Activated CD8-positive, alpha-beta T cell treated with anti-CD3 and anti-CD28 coated beads for 36 hours (primary cell): ENCODE measurements at places on chromosomes 7 and 10.

- DNase-seq, result no peak
Measured at GRCh38 chr10:103168438-103168837, 24.6 kb downstream of the NT5C2 start.

DNA sequence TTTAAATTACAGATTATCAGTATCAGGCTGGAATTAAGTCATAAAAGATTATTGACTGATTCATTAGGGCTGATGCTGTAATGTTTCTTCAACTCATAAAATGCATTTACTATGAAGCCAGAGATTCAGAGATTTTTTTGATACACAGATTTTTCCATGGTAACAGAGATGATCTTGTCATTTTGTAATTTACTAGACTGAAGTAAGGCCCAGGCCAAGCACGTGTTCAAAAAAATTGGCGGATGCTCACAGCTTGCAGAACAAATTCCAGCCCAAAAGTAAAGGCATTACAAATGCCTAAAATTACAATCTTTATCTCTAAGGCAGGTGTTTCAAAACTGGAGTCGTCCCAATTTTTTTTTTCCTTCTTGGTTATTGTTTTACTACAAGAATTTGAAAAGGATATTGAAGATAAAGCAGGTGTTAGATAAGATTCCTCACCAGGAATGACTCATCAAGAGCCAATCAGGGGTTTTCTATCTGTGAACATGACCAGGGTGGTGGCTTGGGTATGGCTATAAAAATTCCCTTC is 78.4 kb upstream of the MEOX2 start:
- DNase-seq, result no peak

GRCh38 chr7:116354546-116355423 is 144.4 kb downstream of the TES start:
- DNase-seq, result no peak

DNA sequence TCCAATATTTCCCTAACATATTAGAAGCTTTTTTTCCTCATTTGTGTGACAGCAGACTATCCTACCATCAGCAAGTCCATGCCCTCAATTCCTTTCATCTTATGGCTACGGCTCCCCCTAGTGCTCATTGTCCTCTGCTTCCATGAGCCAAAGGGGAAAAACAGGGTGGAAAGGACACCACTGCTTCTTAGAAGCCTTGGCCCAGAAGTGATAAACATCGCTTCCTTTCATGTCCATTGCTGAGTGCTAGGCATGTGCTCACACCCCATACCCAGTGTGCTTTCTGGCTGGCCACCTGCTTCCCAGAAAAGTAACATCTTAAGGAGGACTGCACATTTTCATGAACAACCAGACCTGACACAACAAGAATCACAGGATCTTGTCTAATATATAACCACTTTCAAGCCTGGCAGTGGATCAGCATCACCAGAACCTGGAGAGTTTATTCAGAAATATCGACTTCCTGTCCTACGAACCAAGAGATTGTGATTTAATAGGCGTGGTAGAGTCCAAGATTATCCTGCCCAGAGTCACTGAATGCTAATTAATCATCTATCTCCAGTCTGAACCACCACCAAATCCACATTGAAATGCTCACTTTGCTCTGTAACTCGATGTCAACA is 650.5 kb upstream of the SORCS1 start:
- DNase-seq, result peak; percentile 5

- no peak for DNase-seq
Measured at GRCh38 chr7:17633067-17633466, 307.2 kb downstream of the SNX13 start.

- DNase-seq, result no peak
Measured at GRCh38 chr7:81669476-81670105, 100.3 kb downstream of the HGF start.

DNA sequence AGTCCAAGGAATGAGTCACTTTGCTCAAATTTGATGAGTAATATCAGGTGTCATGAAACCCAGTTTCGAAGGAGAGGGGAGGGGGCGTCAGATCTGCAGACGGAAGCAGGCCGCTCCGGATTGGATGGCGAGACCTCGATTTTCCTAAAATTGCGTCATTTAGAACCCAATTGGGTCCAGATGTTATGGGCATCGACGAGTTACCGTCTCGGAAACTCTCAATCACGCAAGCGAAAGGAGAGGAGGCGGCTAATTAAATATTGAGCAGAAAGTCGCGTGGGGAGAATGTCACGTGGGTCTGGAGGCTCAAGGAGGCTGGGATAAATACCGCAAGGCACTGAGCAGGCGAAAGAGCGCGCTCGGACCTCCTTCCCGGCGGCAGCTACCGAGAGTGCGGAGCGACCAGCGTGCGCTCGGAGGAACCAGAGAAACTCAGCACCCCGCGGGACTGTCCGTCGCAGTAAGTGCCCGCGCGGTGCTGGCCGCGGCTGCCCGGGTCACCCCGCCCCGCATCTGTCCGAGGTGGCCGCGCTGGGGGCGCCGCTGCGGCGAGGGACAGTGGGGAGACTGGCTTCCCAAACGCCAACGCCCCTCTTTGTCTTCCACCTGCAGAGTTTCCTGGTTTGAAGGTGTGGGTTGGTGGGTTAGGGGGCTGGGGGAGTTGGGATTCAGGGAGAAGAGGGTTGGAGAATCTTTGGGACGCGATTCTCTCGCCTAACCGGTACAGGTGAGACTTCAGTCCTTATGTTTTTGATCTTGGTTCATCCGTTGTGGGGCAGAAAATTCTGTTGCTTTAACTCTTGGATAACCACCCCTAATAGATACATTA is at the start of gene TAC1:
TAC1 (plus strand) TSS at position 351 of the 829 bp plus-strand sequence. CDS start 527 bp downstream, outside the sequence.
- DNase-seq, result peak; percentile 2

DNA sequence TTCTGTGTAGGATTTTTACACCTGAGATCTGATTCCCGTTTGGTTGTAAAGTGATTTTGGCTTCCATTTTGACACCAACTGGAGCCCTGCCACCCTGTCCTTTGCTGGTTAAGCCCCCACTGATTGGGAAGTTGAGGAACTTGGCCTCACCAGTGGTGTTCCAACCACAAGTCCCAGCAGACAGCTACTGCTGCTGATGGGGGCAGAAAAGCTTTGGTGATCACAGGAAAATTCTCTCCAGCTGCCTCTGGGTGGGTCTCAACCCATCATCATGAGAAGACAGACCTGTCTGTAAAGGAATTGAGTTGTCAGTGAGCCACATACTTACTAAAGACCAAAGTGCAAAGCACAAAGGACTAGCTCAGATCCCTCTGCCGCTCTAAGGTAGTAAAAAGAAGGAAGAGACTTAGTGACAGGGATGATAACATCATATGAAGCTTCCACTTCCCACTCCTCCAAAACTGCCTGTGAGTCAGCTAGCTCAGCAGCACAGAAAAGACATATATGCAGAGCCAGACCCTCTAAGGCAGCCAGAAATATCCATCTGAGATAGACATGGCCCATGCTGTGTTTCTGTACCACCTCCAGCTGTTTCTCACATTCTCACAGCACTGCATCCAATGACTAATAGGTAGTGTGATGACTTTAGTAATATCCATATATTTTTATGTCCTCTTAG is 22.4 kb upstream of the LRRC17 start:
- DNase-seq, result no peak

- DNase-seq, result no peak
Measured at GRCh38 chr10:126278851-126279250, 109.4 kb downstream of the ADAM12 start.

GRCh38 chr7:135195968-135196629 is 15.2 kb downstream of the WDR91 start:
- DNase-seq, result no peak

DNA sequence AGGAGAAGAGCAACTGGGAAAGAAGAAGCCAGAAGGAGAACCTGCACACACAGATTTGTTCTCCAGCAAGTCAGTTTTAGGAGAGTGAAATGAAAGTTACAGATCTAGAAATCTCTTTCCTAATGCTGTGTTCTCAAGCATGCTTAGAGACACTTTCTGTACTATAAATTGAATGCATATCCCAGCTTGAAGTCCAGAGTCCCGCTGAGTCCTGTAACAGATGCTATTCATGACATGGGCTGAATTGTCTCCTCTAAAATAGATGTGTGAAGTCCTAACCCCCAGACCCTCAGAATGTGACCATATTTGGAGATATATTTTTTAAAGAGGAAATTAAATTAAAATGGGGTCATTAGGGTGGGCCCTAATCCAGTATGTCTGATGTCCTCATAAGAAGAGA is 46.9 kb upstream of the GJD4 start:
- DNase-seq, result no peak

DNA sequence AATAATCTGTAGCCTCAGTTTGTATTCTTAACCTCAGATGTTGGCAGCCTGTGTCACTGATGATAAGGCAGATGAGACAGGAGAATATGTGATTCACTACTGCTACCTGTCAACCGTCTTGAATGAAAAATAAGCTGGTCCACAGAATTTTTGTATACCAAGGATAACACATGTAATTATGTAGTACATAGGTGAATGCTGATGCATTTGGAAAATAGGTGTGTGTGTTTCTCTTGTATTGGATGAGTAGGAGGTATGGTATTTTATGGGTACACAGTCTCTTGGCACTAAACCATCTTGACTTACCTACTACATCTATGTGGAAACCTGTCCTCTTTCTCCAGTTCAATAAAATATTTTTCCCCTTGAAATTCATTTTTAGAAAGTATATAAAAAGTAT is 20.7 kb upstream of the ZRANB1 start:
- DNase-seq, result no peak

DNA sequence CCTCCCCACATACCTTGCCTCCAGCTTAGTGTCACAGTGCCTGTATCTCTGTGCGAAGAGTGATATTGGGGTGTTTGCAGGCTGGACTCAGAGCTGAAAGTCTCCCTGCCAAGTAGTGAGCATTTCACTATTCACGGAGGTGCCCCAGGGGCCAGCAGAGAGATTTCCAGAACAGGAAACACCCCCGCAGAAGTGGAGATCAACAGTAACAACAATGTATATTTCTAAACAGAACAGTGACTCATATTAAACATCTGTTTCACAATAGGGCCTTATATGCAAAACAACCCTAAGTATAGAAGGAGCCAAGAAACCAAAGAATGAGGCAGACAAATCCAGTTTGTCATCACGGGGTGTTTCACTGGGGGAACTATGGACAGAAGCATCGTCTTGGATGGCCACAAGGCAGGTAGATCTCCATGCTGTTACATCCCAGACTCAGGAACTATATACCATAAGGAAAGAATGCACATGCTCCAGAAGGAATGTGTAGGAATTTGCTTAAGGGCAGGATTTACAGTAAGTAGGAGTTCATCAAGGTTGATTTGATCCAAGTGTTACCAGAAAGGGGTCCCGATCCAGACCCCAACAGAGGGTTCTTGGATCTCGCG is 29.3 kb upstream of the CCL24 start:
- DNase-seq, result peak; percentile 74

- DNase-seq, result no peak
Measured at GRCh38 chr7:151427705-151428377, 12.1 kb downstream of the CRYGN start.

GRCh38 chr7:125061-125475 is 67.3 kb upstream of the FAM20C start:
- no peak for DNase-seq

- no peak for DNase-seq
Measured at GRCh38 chr7:69246758-69247157, 351.5 kb upstream of the AUTS2 start.

DNA sequence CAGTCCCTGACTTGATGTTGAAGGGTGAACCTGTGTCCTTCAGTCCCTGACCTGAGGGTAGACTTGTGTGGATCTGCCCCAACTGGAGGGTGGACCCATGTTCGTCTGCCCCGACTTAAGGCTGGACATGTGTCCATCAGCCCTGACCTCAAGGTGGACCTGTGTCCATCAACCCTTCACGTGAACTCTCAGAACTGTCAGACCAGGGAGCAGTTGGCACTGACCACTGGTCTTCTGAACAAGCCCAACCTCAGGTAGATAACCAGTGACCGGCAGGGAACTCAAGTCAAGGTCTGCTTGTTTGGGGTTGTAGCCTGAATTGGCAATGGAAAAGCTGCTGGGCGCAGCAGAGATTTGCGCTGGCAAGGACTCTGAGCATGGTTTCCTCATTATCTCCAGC is 96.5 kb downstream of the ADCY1 start:
- no peak for DNase-seq

DNA sequence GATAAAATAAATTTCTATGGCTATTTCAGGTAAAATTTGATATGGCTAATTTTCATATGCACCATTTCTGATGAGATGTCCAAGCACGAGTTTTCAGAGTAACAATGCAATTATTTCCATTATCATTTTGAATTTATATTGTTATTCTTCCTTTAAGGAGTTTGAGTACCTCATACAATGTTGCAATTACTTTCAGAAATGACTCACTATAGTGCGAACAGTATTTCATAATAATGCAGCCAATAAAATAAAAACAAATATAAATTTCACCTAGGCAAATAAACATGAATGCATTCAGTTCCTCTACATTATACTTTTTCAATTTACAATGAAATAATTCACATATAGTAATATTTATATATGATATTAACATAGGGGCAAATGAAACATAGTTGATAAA is 78.8 kb upstream of the LRRN3 start:
- no peak for DNase-seq

DNA sequence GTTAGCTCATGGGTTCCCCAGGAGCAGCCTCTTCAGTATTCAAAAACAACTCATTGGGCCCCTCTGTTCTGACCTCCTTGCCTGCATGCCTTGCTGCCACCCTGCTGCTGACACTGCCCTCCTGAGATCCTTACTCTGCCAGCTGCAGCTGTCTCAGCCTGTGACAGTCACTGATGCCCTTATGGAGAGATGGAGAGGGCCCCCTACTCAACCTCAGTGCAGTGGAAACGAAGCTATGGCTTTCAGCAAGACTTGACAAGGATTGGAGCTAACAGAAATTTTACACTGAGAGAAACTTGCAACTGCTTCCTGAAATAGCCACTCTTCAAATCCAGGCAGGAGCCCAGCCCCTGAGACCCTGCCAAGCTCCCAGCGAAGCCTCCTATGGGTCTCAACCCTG is 678.3 kb upstream of the C7orf33 start:
- no peak for DNase-seq
